ENCODE measurements at places on chromosomes 13 and 19.

DNA sequence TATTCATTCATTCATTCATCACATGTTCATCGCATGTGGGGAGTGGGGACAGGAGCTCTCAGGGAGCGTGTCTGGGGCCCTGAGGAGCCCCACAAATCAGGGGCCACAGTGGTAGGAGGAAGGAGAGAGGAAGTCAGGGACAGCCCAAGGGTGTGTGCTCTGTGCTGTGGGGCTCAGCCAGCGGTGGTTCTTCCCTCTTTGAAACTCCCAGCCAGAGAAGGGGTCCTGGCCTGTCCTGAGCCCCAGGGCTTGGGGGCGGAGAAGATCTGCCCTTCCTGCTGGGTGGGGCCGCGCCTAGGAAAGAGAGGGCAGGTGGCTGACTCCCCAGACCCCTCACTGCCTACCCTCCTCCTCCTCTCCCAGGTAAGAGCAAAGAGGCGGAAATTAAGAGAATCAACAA is 14.6 kb downstream of the AP2A1 start:
- DNase-seq, result no peak

GRCh38 chr13:94716016-94716415 is 3.7 kb upstream of the SOX21 start:
- DNase-seq, result no peak

- DNase-seq, result no peak
These were observed 23.2 kb upstream of the GTF3A start for GRCh38 chr13:27401210-27401609.

DNA sequence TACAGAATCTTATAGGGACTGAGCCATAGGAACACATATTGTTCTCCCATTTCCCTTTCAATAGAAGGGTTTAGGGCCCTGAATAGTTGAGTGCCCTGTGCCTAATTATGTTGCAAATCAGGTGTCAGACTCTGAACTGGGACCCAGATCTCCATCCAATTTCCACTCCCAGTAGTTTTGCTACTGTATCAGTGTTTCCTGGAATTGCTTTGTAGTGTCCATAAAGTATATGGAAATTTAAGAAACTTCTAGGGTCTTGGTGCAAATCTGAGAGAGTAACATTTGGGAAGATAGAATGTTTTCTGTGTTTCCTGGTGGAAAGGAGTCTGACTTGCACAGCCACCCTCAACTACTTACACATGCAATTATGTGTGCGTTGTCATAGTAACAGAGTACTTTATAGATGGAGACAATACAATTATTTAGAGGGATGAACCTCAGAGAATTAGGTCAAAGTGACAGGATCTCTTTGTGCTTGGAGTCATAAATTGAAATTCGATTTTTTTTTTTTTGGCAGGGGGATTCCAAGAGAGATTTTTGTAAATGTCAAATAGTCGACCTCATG is 646 bp upstream of the SLC10A2 start:
- DNase-seq, result peak; percentile 4

DNA sequence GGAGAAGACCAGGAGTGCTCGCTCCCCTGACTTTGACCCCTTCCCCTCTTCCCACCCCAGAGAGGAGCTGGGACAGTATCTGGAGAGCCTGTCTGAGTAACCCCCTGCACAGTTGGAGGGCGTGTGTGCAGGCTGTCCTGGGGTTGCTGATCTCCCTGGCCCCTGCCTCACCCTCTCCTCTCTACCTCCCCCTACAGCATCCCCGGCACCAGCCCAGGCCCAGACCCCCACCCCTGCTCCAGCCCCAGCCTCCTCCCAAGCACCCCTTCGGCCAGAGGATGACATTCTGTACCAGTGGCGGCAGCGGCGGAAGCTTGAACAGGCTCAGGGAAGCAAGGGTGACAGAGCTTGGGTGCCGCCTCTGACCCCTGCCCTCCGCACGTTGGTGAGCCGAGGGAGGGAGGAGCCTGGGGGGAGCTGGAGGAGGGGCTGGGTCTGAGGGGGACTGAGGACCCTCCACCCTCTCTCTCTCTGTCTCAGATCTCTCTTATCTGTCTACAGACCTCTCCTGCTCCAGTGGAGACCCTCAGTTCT is 8.7 kb downstream of the PROSER3 start:
- DNase-seq, result no peak

DNA sequence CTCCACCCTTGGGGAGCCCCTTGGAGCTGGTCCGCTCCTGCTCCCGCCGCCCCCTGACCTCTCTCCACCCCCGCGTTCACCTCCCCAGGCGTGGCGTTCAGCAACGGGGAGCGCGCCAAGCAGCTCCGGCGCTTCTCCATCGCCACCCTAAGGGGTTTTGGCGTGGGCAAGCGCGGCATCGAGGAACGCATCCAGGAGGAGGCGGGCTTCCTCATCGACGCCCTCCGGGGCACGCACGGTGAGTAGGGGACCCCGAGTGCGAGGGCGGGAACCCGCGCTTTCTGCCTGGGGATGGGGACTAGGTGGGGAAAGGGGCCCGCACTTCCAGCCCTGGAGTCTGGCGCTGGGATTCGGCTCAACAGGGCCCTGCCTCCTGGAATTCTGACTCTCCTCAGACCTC is 1.7 kb downstream of the CYP2A13 start:
- DNase-seq, result no peak

- DNase-seq, result peak; percentile 8
These were observed 28.3 kb downstream of the CEBPA start for GRCh38 chr19:33273881-33274662.

- DNase-seq, result no peak
These were observed 1.4 kb upstream of the ICAM1 start for GRCh38 chr19:10269333-10270179.

DNA sequence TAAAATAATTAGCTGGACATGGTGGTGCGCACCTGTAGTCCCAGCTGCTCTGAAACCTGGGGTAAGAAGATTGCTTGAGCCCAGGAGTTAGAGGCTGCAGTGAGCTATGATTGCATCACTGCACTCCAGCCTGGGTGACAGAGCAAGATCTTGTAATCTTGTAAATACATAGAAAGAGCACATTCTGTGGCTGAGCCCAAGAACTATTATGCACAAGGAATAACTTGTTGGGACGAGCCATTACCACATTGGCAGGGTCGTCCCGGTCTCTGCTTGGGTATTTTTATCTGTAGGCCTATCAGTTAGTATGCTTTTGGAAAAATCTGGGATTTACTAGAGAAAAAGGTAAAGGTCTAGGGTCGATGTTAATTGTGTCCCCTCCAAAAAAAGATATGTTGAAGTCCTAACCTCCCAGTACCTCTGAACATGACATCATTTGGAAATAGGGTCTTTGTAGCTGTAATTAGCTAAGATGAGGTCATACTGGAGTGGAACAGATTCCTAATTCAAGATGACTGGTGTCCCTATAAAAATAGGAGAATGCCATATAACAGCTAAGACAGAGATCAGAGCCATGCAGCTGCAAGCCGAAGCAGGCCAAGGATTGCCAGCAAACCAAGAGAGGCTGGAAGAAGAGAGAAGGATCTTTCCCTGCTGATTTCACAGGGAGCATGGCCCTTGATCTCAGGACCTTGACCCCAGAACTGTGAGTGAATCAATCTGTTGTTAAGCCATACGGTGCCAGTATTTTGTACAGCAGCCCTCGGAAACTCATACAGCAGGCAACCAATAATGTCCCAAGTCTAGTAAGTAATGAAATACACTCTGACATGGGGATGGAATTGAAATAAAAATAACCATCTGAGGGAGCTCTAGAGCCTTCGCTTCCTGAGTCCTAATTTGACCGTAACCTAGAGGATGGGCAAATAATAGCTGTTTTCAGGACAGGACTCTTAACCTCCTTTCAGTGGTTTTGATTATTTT is 77.0 kb downstream of the TM9SF2 start:
- DNase-seq, result peak; percentile 11

DNA sequence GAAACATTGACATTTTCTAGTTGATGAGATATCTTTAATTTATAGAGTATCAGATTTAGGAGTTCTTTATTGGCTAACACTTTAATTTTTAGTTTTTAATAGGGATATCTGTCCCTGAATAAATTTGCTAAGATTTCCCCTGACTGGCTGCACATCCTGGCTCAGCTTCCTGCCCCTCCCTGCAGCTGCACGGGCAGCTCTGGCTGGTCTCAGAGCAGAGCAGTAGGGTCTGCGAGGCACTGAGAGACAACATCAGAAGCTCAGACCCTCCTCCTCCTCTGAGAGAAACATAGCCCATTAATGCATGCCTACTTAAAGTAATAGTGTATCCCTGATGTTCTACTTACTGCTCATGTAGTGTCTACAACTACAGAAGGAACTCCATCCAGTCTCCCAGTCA is 139.2 kb downstream of the TNFSF13B start:
- no peak for DNase-seq

DNA sequence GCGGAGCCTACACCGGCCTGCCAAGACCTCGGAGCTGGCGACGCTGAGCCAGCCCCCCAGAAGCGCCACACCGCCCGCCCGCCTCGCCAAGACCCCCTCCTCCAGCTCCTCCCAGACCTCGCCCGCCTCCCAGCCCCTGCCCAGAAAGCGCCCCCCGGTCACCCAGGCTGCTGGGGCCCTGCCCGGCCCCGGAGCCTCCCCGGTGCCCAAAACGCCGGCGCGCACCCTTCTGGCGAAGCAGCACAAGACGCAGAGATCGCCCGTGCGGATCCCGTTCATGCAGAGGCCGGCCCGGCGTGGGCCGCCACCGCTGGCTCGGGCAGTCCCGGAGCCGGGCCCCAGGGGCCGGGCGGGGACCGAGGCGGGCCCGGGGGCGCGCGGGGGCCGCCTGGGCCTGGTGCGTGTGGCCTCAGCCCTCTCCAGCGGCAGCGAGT is 10.2 kb downstream of the C19orf25 start:
- no peak for DNase-seq

DNA sequence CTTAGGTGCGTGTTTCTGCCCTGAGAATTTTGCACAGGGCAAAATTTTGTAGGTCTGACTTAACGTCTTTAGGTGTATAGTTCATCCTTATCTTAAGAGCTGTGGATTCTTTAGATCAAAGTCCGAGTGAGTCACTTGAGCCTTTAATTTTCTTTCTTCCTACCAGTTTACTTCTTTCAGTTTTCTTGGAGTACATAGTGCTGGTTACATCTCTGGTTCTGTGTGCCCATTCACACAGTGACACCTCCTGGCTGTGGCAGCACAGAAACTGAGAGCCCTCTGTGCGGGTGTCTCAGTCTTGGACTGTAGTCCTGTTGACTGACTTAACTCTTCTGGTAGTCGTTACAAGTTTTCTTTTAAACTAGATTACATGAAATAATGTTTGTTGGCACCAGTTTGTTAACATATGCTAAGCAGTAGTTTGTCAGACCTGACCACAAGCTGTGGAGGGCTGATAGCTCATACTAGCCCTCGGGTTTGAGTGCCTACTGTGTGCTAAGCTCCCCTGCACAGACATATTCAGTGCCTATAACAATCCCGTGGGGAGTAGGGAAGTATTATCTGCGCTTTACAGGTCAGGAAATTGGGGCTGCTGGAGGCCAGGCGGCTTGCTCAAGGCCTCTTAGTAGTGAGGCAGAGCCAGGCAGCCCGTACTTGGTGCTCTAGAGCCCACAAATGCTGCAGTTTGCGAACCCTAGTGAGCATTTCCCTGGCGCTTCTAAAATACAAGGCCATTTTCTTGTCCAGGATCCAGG is 1.6 kb downstream of the GATAD2A start:
- DNase-seq, result peak; percentile 39

DNA sequence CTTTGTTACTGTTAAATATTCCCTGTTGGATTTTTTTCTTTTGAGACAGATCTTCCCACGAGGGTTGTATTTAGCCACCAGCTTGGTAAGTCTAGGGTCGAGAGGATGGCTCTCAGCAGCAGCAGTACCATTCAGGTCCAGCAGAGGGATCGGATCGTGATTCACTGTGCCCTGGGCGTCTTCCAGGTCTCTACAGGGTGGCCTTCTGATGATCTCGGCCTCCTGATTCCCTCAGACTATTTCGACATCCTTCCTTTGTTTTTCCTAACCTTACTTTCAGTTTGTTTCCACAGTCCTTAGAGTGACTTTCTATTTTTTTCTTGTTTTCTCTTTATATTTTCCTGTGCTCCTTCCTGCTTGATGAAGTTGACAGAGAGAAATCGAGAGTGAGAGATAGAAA is 1436.9 kb downstream of the UQCRFS1 start:
- no peak for DNase-seq

GRCh38 chr19:3389446-3389778 is 23.0 kb downstream of the NFIC start:
- DNase-seq, result no peak

DNA sequence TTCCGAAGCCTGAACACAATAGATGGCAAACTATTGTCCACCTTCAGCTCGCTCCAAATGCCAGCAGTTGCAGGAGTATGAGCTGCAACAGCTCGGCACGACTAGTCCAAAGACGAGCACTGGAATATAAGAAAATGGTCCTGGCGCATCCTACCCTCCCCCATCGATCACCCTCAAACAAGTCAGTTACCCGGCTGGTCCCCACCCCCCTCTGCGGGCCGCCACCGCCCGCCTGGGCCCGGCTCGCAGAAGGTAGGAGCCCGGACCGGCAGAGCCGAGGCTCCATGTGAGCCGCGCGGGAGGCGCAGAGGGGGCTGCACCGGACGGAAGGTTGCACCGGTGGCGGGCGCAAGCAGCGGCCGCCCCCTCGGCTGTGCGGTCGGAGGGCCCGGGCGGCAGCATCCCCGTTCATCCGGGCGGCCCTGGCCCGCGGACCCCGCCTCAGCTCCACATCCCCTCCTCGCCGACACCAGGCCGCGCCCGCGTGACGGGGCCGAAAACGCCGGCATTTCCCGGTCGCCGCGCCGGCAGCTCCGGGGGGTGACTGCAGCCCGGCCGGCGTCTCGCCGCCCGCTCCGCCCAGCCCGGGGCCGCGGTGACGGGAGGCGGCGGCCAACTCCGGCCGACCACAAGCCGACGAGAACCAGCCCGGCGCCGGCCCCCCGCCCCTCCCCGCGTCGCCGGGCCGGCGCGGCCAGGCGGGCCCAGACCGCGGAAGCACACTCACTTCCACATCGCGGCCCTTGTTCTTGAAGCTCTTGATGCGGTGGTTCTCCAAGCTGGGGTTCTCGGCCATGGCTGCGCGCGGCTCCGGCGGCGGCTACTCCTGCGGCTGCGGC is 552 bp downstream of the KPNA3 start:
- peak; percentile 6 for DNase-seq

GRCh38 chr13:34358811-34359513 is 541.0 kb downstream of the RFC3 start:
- DNase-seq, result no peak

- peak; percentile 68 for DNase-seq
These were observed 23.1 kb upstream of the TNFRSF19 start for GRCh38 chr13:23547000-23547590.

DNA sequence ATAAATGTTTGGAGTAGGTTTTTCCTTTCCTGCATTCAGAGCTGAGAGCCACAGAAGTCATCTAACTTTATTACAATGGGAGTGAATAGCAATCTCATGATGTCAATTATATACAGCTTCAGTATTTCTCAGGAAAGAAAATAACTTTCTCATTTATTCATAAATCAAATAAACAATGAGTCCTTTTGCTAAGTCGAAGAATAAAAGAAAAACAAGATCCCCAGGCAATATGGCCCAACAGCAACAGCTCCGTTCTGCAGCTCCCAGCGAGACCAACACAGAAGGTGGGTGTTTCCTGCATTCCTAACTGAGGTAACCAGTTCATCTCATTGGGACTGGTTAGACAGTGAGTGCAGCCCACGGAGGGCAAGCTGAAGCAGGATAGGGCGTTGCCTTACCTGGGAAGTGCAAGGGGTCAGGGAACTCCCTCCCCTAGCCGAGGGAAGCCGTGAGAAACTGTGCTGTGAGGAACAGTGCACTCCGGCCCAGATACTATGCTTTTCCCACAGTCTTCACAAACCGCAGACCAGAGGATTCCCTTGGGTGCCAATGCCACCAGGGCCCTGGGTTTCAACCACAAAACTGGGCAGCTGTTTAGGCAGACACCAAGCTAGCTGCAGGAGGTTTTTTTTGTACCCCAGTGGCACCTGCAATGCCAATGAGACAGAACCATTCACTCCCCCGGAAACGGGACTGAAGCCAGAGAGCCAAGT is 128.2 kb downstream of the SLITRK1 start:
- DNase-seq, result peak; percentile 56

GRCh38 chr13:28796938-28797257 is 23.2 kb upstream of the MTUS2 start:
- DNase-seq, result no peak

Measured in foreskin melanocyte (primary cell).